A673 (cell line): ENCODE measurements at places on chromosomes 2 and 18.
A peak's percentile ranks its signal among the peaks of the same experiment; 100 is the strongest.

GRCh38 chr2:147843864-147844696, 749 bp upstream of the ACVR2A start:
- DNase-seq = peak; percentile 95

- DNase-seq = peak; percentile 92
Observed at GRCh38 chr2:132752421-132753206, 82.6 kb upstream of the LYPD1 start.

DNA sequence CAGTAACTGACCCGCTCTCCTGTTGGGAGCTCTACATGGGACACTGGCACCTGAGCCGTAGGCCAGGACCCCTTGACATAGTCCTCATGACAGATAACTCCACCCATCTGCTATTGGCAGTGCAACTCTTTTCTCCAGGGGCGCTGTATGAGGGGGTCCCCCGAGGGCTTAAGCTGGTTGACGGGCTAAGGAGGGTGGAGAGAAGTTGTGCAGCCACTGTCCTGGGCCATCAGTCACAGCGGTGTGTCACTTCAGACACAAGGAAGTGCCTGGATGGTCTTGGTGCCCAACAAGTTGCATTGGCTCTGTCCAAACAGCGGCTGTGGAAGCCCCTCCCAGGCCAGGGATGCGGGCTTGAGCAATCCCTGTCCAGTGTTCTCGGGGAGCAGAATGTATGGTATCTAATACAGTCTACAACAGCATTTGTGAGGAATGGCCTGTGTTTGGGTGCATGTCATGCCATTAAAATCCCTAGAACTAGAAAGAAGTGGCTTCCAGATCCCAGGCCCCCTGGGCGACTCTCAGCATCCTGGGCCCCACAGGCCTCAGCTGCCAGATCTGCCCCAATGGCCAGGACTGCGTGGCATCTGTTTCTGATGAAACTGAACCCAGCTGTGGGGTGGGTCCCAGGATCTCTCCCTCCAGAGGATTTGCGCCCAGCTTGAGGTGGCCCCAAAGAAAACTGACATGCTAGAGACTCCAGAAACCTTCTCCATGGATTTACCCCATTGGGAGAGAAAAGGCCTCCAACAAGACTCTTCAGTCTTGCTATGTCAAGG, 23.3 kb downstream of the TTC32 start:
- DNase-seq = no peak

DNA sequence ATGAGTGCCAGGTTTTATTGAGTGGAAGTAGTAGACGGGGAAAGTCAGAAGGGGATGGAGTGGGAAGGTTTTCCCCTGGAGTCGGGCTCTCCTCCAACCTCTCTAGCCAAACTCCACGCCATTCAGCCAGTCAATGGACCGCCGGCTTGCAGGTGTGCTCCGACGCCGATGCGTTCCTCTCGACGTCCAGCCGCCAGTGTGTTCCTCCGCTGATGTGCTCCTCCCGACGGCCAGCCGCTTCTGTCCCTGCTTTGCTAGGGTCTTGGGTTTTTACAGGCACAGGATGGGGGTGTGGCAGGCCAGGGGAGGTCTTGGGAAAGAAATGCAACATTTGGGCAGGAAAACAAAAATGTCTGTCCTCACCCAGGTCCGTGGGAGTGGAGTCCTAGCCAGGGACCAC, 94.3 kb upstream of the TEX51 start:
- DNase-seq = no peak

DNA sequence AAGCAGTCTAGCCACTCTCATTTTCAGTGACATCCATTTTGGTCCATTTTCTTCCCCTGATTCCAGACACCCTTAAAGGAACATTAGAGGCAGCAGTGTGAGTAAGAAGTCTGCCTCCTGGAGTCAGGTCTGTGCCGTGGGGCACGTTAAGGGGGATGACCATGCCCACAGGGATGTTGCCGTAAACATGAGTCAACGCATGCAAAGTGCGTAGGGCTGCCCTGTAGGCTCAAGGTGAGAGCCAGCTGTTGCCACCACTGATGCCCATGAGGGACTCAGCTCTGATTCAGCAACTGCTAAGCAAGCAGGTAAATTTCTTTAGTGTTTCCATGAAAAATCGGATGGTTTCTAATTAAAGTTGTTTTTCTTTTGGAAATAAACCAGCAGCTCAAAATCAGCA, 61.4 kb upstream of the TFCP2L1 start:
- no peak for DNase-seq

DNA sequence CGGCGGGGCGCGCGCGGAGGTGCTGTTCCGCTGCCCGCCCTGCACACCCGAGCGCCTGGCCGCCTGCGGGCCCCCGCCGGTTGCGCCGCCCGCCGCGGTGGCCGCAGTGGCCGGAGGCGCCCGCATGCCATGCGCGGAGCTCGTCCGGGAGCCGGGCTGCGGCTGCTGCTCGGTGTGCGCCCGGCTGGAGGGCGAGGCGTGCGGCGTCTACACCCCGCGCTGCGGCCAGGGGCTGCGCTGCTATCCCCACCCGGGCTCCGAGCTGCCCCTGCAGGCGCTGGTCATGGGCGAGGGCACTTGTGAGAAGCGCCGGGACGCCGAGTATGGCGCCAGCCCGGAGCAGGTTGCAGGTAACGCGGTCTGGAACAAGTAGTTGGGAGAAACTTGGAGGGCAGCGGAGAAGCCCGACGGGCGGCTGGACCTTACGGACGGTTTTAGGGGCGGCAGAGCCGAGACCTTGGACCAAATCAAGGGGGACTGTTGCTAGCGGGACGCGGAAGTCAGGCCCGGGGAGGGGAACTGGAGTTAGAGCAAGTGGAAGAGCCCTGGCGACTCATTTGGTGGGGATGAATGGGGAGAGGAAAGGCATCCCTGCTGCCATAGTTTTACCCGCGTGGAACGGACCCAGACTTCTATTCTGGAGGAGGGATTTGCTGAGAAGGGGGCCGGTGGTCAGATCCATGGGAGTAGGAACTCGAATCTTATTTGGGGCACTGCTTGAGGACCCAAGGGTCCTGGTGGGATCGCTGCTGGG, 573 bp downstream of the IGFBP2 start:
- peak; percentile 54 for DNase-seq

- DNase-seq = peak; percentile 71
Observed at GRCh38 chr18:28177828-28178635, 1.1 kb upstream of the CDH2 start.

- no peak for DNase-seq
Observed at GRCh38 chr2:231655488-231655887, 52.8 kb upstream of the PTMA start.

DNA sequence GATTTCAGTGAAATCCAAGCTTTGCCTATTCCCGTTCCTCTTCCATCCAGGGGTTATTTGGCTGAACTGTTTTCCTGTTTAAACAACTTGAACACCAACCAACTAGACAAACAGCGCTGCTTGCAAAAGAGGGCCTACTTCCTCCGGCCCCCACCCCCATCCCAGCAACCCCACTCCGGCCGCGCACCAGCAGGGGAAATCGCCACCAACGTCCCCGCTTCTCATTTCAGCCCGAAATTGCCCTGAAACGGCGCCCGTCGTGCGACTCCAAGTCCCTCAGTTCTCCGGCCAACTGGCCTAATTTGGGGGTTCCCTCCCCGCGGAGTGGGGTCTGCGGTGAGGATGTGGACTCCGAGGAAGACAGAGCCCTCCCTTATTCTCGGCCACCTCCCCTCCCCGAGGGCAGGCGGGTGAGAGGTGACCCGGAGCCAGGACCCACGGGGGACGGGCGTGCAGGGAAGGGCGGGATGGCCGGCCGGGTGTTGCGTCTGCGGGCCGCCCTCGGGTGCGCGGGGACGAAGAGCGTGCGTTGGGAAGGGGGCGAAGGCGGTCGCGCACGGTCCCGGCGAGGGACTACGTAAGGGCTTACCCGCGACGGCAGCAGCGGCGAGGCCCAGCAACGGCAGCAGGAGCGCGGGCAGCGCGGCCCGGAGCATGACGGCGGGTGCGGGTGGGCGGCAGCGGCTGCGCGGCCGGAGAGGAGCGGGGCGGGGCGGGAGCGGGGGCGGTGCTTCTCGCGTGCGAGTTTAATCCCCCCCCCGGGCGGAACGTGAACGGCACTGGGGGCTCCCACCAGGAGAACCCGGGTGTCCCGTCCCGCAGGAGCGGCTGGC, at the start of gene CD302:
Gene CD302, minus strand, starts transcription at position 666 of the 833 bp plus-strand sequence. Its CDS starts 10 bp downstream, at position 656.
- peak; percentile 38 for DNase-seq

GRCh38 chr2:199819746-199820145, 31.2 kb downstream of the FTCDNL1 start:
- DNase-seq = no peak

DNA sequence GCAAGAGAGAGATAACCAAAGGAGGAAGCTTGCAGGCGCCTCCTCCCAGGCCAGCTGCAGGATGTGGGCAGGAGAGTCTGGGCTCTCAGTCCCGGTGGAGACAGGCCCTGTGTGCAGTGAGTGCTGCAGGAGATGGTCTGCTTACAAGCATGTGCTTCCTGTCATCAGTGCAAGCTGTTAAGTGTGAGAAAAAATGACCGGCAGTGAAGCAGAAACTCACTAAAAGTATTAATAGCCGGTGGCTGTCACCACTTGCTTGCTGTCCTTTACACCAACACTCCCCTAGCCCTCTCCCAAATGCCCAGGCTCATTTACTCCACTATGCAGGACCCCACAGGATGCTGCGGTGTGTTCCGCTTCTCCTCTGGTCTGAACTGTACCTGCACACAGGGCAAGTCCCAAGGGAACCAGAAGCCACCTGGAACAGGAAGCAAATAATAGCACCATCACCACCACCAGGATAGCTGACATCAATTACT, 435.6 kb upstream of the HS6ST1 start:
- DNase-seq = no peak

- DNase-seq = no peak
Observed at GRCh38 chr18:60675801-60676200, 303.2 kb upstream of the MC4R start.

- DNase-seq = no peak
Observed at GRCh38 chr2:181117206-181117925, 137.0 kb downstream of the UBE2E3 start.

DNA sequence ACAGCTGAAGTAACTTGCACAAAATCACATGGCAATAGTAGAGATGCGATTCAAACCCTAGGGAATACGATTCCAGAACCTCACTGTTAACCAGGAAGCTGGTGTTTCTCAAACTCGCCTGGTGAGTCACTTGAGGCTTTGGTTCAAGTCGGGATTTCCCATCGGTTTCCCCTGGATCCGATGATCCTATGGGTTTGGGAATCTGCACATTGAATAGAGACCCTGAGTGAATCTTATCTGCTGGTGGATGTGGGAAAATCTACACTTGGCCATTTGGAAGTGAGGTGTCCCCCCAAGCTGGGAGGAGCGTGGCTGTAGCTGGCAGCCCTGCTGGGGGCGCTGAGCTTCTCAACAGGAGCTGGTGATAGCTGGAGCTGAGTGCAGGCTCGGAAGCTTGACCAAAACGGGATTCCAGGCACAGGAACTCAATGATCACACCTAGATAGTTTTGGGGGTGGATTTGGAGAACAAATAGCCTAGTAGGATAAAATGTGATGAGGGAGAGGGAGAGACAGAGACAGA, 135.4 kb downstream of the PRKCE start:
- DNase-seq = no peak

DNA sequence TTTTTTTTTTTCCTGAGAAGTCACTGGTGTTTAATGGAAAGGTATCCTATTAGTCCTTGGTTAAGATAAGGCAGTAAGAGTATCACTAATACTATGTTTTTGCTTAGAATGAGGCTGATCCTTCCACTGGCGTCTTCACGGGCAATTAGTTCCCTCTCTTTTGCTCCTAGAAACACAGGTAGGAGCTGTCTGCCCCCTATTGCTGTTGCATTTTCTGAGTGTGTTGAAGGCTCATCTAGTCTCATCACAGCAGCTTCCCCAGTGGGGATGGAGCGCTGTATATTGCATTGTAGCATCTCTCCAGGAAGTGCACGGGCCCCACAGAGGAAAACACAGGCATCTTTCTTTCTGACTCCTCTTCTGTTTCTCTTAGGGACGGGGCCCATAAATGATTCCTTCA, 145.0 kb downstream of the NAPG start:
- DNase-seq = no peak
